ENCODE measurements at places on chromosomes 13 and 19. TPM values are rescaled to one million over a fixed set of nuclear protein-coding genes. Genes with fewer than 3 reads are reported as not detected.

- DNase-seq: no peak
These were observed at the start of gene TUBA3C for GRCh38 chr13:19181621-19182485. Gene TUBA3C (minus strand): TSS chr13:19181824. CDS start chr13:19181747, 77 bp downstream.

- no peak for DNase-seq
These were observed 148.0 kb downstream of the PTPRS start for GRCh38 chr19:5192568-5192967.

DNA sequence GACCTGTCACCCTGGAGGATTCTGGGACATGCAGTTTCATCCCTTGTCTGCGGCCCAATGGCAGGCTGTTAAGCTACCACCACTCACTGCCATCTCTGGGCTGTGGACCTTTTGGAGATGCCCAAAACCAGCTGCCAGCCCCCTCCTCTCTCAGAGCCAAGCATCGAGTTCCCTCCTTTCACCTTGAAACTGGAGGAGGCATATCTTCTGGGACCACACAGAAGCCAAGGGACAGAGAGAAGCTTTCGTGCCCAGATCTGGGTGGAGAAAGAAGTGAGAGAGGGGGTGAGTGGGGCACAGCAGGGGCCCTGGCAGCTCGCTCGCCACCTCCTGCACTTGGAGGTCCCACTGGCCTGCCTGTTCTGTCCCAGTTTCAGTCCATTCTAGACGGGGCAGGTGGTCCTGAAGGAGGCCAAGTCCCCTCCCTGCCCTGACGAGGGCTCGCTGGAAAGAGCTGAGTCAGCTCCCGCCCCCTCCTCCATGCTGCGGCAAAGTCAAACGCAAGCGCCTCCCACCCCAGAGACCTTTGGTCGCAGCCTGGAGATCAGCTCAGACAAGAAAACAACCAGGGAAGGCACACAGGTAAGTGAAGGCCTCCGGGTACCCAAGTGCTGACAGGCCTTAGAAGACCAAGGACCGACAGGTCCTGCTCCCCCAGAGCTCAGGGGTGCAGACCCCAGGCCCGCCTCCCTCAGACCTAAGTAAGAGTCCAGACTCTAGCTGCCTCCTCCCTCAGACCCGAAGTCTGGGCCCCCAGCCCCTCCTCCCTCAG is 3.8 kb downstream of the BCAT2 start:
- no peak for DNase-seq

- no peak for DNase-seq
These were observed 4.2 kb downstream of the ADPRHL1 start for GRCh38 chr13:113448885-113449692.

DNA sequence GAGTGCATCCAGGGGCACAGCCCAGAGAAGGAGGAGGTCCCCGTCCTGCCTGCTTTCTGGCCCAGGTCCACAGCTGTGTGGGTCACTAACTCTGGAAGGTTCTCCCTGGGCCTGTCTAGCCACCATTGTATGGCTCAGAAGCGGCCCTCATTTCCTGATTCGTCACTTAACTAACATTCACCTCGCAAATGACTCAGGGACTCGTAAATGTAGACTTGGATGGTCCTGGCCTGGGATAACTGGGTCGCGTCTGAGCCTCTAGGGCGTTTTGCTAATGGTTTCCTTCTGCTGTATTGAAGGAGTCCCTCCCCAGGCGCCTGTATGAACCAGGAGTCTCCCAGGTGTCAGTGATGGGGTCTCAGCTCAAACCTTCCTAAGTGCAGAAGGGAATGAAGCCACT is 162.8 kb downstream of the ZNF536 start:
- DNase-seq: no peak

The CFAP97D2 gene
- total RNA-seq: not detected

The ZNF414 gene
- 16.8 TPM for total RNA-seq

The CDC37 gene
- total RNA-seq: 228 TPM

The FOXA3 gene
- total RNA-seq: 0.19 TPM

GRCh38 chr19:5042556-5042955 is 73.6 kb downstream of the KDM4B start:
- DNase-seq: no peak

The HPN gene
- total RNA-seq: not detected

GRCh38 chr13:73480779-73481559 is 422.2 kb downstream of the KLF5 start:
- DNase-seq: no peak

DNA sequence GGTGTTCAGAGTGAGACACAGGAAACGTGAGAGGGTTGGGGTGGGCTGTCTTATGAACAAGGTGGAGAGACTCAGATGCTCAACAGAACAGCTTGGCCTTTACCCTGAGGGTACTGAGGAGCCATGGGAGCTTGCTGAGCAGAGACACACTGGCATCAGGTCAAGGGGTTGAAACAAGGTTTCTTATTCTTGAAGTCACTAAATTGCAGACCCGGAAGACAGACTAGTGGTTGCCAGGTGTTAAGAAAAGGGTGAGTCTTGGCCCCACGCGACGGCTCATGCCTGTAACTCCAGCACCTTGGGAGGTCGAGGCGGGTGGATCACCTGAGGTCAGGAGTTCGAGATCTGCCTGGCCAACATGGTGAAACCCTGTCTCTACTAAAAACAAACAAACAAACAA is 22.4 kb downstream of the CACNG6 start:
- no peak for DNase-seq

The KISS1R gene
- total RNA-seq: not detected

GRCh38 chr19:4534836-4535658 is at the start of gene PLIN5:
Gene PLIN5 (minus strand): TSS chr19:4535224. CDS start chr19:4534074, 1,150 bp downstream.
- DNase-seq: no peak

GRCh38 chr13:75220238-75220542 is 261.8 kb downstream of the TBC1D4 start:
- no peak for DNase-seq

Measured in natural killer cell treated with Interleukin-12 subunit alpha and Interleukin-12 subunit beta and Interleukin-15 and Interleukin-18, amount 100 ng/mL, for 72 hours (primary cell).